Heart right ventricle (tissue), 16 donors: ENCODE measurements at places on chromosomes 7 and 10. TPM values are rescaled to one million over a fixed set of nuclear protein-coding genes. Genes with fewer than 3 reads are reported as not detected.

Gene GDF2
- not detected for polyA plus RNA-seq

Gene HYAL4
- polyA plus RNA-seq: 0.03 TPM

Gene HOXA6
- polyA plus RNA-seq: not detected

Gene BTRC
- polyA plus RNA-seq: 11.8 TPM

Gene PON1
- polyA plus RNA-seq: 0.07 TPM

Gene MYPN
- 67.2 TPM for polyA plus RNA-seq

Gene RAB11FIP2
- 2.8 TPM for polyA plus RNA-seq

Gene TAS2R3
- polyA plus RNA-seq: not detected
